ENCODE measurements at places on chromosomes 1 and 21.

DNA sequence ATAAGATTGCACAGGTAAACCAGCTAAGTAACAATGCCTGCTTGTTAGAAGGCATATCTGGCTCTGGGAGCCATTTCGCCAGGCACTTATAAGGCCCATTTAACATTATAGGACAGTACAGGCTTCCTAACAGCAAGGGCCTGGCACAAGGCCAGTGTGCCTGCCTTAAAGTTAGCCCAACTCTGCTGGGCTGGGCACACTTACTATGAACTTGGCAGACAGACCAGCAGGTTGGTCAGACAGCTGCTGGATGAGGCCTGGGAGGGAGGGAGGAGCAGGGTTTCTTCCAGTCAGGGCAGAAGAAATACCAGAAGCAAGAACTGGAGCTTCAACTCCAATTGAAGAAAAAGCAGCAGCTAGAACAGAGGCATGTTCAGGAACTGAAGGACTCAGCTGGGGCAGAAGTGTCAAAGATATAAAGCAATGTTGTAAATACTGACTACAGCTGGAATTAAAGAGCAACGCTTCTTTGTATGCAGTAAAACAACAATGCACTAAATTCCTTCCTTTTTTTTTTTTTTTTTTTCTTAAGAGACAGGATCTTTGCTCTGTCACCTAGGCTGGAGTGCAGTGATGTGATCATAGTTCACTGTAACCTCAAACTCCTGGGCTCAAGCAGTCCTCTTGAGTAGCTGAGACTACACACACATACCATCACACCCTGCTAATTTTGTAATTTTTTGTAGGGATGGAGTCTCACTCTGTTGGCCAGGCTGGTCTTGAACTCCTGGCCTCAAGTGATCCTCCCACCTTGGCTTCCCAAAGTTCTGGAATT lies 4.9 kb downstream of the CACHD1 start:
- no peak for DNase-seq

DNA sequence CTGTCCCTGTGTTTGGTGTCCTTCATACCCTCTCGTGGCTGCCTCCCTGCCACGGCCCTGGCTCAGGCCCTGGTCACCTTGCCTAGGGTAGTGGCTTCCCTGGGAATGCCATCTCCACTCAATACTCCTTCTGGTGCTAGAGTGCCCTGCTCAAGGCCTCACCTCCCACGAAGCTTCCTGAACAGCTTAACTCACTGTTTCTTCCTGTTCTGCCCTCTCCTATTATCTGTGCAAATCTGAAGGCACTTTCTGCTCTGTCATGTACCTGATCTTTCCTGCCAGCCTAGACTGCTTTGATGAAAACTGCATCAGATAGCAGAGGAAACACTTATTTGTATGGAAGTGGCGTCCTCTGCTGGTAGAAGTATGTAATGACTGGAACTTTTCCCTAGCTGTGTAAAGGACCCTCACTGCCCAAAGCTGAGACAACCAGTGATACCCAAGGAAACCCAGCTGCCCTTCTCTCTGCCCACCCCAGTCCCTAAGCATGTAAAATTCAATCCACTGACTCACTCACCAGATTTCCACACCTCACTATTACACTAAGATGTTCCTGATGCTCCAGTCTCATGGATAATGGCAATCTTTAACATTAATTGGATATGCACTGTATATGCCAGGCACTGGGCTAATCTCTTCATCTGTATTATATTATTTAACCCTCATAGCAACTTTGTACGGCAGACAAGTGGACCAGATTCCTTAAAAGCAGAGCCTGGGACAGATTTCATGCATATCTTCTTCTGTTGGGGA lies 36.2 kb upstream of the BTG2 start:
- DNase-seq, result no peak

GRCh38 chr1:233730380-233730779 lies 116.5 kb downstream of the KCNK1 start:
- no peak for DNase-seq

DNA sequence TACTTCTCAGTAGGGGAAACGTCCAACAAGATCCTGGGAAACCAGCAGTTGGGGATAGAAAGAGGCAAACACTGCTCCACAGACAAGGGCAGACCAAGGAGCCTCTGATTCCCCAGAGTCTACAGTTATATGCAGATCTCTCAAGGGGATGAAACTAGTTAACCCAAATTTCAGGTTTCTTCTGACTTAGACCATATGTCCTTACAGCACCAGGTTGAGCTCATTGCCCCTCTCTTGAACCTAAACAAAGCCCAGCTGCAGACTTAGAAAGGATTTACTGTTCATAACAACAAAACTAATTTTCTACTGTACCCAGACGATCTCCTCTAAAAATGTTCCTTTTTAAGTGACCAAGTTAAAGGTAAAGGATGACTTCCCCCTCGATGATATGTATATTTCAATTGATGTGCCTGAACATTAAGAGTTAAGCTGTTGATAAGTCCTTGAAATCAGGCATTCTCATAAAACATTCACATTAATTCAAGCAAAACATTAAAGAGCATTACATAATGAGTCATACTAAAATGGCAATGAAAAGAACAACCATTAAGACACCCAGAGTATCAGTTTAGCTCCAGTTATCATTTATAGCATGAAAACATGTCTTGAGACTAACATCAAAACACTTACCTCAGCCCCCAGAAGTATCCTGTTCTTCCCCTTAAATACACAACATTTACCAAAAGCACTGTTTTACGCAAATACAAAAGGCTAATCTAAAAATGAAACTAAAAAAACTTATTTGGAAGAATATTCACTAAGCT lies 24.1 kb downstream of the SMYD3 start:
- no peak for DNase-seq

DNA sequence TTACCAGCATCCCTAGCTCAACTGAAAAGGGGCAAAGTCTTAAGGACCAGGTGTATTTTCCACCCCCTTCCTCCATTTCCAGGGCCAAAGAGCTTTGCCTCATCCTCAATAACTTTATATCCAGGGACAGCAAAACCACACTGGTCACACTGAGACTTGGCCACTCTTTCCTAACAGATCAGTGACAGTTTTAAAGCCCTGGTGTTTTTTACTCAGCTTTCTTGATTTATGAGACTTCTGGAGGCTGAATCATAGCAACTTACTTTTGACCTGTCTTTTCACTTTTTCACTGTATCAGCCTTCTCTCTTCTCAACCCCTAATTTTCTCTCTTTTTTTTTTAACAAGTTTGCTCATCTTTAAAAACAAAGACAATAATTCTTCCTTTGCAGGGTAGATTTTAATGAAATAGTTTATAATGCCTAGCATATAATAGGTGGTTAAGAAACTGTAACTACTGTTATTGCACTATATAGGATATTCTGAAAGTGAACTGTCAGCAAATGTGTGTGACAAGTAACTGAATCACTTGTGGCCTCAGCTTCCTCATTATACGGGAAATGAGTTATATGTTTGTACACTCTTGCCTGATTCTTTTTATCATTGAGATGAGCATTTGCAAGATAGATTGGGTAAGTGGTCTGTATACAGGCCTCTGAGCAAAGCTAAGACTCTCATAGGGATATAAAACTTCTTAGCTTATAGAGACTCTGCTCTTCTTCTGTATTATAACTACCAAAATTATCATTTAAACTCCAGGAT lies 19.7 kb upstream of the DYNLT5 start:
- DNase-seq, result no peak

All from epithelial cell of proximal tubule (primary cell).